ENCODE measurements at places on chromosomes 7 and 10.

GRCh38 chr7:88664630-88665233 lies 94.8 kb upstream of the ZNF804B start:
- DNase-seq, result no peak

DNA sequence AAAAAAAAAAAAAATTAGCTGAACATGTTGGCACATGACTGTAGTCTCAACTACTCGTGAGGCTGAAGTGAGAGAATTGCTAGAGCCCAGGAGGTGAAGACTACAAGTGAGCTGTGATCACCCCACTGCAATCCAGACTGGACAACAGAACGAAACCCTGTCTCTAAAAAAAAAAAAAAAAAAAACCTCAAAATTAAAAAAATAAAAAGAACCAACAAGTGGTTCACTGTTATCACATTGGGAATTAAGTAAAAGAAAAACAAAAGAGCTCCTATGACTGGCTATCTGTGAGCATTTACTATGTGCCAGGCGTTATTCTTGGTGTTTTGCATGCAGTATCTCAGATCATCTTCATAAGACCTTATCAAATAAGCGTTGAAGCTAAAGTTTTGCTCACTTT lies 66.0 kb downstream of the ANLN start:
- DNase-seq, result no peak

DNA sequence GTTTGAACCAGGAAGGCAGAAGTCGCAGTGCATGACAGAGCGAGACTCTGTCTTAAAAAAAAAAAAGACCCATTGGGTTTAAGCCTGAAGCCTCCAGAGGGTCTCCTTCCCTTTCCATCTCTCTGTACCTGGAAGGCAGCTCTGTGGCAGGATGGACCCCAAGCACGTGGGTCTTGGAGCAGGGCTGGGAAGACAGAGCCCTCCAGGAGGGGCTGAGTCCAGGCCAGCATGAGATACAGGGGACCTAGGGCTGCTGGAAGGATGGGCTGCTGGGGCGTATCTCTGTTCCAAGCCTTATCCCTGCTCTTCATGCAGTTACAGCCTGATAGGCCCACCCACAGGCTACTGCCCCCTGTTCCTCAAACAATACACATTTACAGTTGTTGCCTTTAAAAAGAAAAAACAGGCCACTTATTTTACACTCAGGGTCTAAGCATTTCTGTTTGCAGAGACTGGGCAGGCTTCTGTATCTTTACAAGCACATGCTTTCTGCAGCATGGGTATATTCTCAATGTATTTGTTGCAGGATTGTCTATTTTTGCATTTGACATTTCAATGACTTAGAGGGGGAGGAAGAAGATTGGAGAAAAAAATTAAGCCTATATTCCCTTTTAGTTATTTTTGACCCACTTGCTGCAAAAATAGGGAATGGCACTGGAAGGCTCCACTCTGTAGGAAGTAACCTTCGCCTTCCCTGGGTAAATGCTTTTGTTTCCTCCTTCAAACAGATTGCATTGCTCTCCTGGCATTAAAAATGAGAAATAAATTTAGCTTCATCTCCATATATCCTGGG lies 60.1 kb downstream of the FAM171A1 start:
- DNase-seq, result no peak

GRCh38 chr7:76377186-76377918 lies 18.6 kb upstream of the YWHAG start:
- no peak for DNase-seq

- no peak for DNase-seq
Observed at GRCh38 chr7:11236680-11237079, 263.0 kb downstream of the PHF14 start.

DNA sequence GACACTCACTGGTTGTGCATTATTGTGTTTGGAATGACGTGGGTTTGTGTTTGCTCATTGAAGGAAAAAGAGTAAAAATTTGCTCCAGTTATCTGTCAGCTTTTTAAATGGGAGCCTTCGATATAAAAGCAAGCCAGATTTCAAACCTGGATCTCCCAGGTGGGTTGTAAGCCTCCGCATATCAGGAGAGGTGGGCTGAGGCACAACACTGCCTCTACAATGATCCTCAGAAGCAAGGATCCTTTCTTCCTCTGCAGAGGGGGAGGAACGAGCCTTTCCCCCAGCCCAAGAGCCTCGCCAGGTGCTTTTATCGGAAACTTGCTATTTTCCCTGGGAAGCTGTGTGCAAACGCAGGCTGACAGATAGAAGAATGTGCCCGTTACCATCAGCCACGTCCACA lies 331.0 kb upstream of the MGMT start:
- no peak for DNase-seq

GRCh38 chr10:69574571-69574978 lies 1.4 kb upstream of the NEUROG3 start:
- DNase-seq, result no peak

All from right kidney (tissue), 9 donors.